ENCODE measurements at places on chromosomes 16 and 17. TPM values are rescaled to one million over a fixed set of nuclear protein-coding genes. Genes with fewer than 3 reads are reported as not detected.

The SLC5A10 gene
- total RNA-seq = not detected

The SGCA gene
- total RNA-seq = 0.52 TPM

The CHST5 gene
- total RNA-seq = 0.90 TPM

The TLCD3B gene
- 3.0 TPM for total RNA-seq

DNA sequence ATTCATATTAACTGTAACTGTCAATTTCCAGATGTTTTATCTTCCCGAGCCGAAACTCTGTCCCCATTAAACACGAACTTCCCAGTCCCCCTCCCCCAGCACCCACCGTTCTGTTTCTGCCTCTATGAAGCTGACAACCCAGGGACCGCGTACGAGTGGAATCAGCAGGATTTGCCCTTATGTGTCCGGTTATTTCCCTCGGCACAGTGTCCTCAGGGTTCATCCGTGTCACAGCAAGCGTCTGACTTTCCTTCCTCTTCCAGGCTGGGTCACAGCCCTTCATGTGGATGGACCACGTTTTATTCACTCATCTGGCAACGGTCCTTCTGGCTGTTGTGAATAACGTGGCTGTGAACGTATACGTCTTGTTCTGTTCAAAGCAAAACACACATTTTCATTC lies 31.3 kb downstream of the METRNL start:
- no peak for DNase-seq

DNA sequence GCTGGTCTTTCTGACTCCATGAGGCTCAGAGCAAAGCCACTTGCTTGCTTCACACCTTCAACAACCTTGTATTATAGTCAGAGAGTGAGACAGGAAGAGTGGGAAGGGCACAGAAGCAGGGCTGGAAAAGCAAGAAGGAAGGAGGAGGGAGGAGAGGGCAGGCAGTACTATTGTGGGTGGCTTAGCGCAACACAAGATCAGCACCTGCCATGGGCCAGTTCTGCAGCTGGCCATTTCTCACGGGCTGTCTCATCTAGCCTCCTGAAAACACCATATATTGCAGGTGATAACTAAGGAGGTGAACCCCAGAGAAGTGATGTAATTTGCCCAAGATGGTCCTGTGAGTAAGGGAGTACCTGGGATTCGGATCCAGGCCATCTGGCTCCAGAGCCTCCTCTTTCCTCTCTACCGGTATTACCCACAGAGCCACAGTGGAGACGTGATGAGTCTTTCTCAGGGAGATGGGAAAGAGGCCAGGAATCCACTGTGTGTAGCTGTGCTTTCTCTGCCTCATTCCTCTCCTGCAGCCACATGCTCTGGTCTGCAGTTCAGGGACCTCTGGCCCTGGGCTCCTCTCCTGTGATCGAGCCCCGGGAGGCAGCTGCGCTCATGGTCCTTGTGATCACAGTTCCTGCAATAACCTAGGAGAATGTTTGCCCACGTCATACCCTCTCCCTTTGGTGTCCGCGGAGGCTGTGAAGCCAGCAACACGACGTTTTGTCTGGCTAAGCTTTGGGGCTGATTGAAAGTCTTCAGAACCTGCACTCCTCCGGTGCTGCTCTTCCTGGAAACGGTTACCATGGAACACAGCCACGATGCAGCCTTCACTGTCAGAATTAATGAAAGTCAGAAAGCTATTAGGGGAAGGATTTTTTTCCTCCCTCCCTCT lies 178.1 kb upstream of the CCL2 start:
- DNase-seq = no peak

- DNase-seq = peak; percentile 64
Measured at GRCh38 chr16:79601092-79601930, 774 bp upstream of the MAF start.

DNA sequence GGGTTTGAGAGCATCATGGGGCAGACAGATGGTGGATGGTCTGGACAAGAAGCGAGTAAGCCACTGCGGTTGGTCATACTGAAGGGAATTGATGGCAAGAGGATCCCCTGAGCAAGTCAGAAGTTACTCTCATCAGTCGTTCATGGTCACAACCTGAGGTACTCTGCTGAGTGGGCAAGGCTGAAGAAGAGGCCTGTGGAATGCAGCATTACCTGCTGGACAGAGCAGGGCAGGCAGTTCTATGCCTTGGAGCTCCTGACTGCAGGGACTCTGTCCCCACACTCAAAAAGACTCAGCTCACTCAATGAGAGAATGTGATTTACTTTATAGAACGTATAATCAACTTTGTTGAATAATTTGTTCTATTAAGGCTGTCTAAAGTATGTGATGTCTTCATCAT lies 28.3 kb downstream of the ALDH3A2 start:
- DNase-seq = no peak
